ENCODE measurements at places on chromosomes 2 and 18.

DNA sequence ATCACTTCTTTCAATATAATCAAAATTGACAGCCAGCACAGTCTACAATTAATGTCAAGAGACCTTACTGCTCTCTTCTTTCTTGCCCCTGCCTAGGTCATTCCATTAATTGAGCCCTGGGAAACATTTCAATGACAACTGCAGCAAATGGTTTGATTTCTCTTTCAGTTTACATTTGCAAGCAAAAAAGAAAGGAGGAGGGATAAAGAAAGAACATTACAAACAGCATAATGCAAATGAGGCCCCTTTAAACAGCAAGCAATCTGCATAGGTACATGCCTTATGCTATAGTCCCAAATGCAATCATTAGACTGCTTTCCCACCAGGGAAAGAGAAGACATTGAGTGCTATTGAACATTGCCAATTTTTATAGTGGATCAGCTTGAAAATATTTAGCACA is 655.0 kb upstream of the CDH2 start:
- DNase-seq: no peak

- DNase-seq: no peak
These were observed 310.1 kb downstream of the EXOC6B start for GRCh38 chr2:72515696-72516095.

GRCh38 chr2:67039517-67040103 is 357.5 kb upstream of the ETAA1 start:
- DNase-seq: no peak

DNA sequence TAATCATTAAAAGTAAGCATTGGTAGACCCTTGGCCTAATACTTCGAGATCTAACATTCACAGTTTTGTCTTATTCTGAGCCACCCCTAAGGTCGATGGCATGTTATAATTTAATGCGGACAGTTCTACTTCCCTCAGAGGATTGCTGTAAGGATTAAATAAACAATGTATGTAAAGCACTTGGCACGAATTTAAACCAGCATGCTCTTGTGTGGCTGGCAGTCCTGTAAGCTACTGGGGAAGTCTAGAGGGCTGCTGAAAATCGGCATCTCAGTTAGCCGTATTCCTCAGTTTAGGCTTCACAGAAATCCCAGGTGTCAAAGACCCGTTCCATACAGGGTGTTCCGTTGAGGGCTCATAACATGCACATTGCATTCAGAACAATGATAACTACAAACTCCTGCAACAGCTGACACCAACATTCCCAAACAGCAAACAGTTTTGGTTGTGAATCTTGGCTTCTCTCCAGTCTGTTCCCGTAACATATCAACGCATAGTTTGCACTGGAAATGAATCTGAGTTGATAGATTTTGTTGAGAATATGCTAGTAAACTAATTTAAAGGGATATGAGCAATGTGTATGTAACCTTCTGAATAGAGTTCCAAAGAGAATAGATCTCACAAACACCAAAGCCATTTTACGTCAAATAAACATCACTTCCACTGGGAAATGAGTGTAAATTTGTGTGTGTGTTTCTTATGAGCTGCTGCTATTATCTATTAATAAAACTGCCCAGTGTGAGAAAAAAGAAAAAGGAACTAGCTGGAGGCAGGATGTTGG is 52.2 kb upstream of the ACKR3 start:
- DNase-seq: no peak

DNA sequence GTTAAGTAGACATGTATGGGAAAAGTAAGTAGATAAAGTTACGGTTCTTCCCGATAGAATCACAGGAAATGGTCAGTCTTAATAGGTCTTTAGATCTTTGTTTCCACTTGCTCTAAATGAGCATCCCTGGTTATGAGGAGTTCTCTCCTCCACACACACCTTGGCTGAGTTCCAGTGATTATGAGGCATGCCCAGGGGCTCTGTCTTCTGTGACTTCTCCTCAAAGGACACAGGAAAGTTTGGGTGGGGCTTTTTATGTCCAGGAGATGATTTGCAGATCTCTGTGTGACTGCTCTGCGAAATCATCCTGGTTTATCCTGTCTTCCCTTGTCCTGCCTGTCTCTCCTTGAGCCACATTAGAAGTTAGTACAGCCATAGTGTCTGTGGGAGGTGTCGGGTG is 83.9 kb upstream of the EML6 start:
- DNase-seq: peak; percentile 81

- DNase-seq: no peak
These were observed 324.5 kb upstream of the THUMPD2 start for GRCh38 chr2:40103590-40103989.

DNA sequence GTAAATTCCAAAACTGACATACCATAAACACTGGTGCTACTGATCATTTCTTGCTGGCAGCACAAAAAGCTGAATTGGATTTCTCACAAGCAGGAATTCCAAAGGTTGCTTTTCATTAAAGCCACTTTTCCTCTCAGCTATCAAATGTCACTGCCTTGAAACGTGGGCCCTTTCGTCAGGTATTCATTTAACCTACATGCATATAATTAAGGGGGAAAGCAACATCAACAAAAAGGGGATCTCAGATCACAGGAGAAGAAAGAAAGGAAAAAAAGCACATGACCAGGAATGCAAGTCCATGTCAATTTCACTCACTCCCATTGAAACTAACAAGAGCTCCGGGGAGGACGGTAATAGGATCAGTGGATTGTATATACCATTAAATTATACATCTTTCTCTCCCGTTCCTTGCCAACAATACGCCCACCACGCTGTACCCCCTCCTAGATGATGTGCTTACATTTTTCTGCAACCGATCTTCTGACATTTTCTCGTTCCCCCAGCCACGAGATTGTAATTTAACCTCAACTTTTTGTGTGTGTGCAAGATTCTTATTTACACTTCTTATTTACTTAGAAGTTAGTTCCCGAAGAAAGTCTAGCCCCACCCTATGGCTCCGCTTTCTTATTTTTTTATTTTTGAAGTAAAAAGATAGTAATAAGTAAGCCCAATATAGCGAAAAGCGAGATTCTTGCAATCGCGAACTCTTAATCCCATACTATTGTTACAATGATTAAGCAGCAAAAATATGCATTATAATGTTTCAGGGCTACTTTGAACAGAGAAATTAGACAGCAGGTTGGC is 725 bp downstream of the FIGN start:
- no peak for DNase-seq

DNA sequence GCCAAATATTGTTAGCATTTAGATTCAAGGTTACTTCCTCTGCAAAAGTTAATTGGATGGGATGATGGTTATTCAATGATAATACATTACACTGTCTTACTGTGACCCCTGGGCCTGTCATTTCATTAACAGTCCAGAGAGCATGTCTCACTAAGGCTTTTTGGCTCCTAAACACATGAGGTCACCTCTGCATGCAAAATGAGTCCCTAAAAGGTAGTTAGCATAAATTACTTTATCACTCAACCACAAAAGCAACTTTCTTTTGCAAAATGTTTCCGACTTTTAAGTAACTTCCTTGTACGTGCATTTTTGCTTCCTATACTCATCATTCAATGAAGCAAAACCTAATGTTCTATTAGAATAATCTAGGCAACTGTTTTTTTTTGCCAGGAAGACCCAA is 16.8 kb upstream of the AGFG1 start:
- no peak for DNase-seq

DNA sequence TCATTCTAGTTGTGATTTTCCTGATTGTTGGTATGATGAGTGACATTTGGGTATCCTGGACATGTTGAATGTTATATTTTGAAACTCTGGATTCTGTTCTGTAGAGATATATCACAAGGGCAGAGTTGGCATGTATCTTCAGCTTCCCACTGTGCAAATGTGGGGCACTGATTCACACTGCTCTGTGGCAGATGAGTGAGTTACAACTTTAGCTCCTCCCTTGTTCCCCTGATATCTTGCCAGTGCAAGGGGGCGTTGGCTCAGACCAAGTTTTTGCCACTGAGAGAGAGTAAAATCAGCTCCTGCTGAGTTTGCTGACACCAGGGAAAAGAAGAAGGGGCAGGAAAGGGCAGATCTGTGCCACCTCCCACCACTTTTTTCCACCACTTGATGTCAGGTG is 199.6 kb upstream of the MMADHC start:
- DNase-seq: no peak

GRCh38 chr2:240933048-240933965 is 27.2 kb downstream of the CROCC2 start:
- no peak for DNase-seq

DNA sequence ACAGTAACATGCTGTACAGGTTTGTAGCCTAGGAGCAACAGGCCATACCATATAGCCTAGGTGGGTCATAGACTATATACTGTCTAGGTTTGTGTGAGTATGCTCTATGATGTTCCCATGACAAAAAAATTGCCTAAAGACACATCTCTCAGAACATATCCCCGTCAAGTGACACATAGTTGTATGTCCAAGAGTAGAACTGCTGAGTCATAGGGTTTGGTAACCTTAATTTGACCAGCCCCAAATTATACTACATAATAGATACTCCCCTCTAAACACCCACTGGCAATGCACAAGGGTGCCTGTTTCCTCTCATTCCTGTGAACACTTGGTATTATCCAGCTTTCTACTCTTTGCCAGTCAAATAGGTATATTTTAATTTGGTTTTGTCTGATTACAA is 161.6 kb downstream of the LCLAT1 start:
- no peak for DNase-seq

GRCh38 chr18:8424481-8424880 is 184.8 kb upstream of the RAB12 start:
- DNase-seq: no peak

DNA sequence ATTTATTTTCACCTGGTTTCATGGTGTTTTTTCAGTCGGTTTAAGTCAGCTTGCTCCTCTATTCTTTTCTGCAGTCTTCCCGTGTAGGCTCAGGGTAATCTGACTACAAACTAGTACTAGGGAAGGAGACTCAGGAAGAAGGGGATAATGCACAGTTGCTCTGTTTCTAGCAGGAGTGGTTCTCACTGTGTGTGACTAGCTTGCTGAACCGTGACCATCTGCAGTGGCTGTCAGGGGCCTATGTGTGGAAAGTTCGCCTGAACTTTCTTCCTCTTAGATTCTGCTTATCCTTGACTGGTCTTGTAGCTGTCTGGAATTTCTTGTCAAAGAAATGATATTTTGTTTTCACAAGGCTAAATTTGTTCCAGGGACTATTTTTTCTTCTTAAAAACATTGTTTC is 46.3 kb upstream of the AQP4 start:
- DNase-seq: no peak

- DNase-seq: no peak
These were observed 35.1 kb upstream of the LHCGR start for GRCh38 chr2:48790407-48791170.

GRCh38 chr18:61203151-61203550 is 130.1 kb upstream of the CDH20 start:
- DNase-seq: no peak

DNA sequence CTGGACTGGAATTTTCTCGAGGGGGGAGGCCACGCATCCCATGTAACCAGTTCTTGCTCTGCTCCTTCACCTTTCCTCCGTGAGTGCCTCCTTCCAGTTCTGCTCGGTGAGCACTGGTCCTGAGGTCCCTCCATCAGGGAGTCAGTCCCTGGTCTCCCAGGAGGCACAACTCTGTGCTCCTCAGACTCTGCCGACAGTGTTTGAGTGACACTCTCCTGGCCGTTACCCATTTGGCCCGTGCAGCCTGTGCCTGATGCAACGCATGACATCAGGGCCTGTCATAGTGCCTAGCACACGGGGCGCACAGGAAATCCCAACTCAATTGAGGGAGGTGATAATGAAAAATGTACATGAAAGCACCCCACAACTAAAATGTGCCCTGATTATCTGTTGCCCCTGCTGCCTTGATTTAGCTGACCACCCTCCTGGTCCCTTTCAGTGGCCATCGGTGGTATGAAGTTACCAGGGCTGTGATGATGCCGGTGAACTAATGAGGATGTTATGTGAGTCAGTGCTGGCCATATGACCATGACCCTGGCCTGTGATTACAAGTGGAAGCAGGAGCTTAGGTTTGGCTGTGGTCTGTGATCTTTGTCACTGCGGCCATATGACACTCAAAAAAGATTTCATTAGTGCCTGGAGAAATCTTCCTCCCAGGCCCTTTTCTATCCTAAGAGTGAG is 144.6 kb downstream of the TDRD15 start:
- no peak for DNase-seq

DNA sequence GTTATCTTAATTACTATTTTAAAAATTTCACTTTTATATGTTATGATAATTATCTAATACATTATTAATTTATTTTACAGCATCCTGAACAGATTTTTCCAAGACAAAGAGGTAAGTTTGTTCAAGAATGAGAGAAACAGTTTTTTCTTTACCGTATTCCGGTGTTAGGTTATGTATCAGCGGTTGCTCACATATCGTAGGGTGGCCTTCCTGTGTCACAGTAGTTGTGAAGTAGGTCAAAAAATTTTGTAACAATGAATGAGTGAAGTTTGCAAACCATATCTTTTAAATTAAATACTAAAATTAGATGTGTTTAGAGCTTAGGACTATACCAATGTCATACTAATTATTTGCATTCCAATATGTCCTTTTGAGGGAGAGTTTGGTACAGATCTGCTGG is 33.5 kb downstream of the MRPS9 start:
- no peak for DNase-seq

DNA sequence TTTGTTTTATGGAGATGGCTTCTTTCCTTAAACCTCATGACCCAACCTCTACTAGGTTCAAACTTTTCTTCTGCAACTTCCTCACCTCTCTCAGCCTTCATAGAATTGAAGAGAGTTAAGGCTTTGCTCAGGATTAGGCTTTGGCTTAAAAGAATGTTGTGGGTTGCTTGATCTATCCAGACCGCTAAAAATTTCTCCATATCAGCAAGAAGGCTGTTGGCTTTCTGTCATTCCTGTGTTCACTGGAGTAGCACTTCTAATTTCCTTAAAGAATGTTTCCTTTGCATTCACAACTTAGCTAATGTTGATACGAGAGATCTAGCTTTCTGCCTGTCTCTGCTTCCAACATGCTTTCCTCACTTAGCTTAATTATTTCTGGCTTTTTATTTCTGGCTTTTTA is 58.1 kb upstream of the KYNU start:
- no peak for DNase-seq

- DNase-seq: no peak
These were observed 160.7 kb upstream of the SP5 start for GRCh38 chr2:170554278-170554955.

DNA sequence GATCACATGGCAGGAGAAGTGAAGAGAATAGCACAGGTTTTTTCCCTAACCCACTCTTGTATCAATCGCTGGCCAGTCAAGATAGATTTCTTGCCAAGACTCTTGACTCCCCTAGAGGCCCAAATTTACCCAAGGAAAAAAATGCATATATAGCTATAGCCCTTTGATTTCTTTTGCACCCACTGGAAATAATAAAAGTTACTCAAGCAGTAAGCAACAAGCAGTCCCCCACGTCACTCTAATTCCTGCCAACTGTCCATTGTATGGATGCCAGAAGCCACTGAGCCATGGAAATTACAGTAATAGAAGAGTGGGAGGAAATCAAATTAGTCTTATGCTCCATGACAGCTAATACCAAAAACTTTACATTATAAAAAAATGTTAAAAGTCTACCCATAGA is 125.3 kb upstream of the SLC39A10 start:
- no peak for DNase-seq

DNA sequence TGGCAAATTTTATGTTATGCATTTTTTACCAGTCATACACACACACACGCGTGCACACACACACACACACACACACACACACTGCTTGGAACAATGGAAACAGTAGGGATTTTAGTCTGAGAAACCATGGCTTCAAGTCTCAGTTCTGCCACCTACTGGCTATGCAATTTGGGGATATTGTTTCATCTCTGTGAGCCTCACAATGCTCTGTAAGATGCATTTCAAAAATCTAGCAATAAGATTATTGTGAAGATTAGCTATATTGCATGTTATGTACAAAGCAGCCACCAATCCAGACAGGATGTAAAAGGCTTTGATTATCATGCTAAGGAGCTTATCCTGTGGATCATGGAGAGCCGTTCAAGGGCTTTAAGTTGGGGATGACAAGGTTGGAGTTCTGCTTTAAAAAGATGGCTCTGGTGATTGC is 401.4 kb downstream of the NBAS start:
- peak; percentile 48 for DNase-seq
